Colonic mucosa (tissue), 4 donors: ENCODE measurements at places on chromosomes 5 and 9.
A peak's percentile ranks its signal among the peaks of the same experiment; 100 is the strongest.

DNA sequence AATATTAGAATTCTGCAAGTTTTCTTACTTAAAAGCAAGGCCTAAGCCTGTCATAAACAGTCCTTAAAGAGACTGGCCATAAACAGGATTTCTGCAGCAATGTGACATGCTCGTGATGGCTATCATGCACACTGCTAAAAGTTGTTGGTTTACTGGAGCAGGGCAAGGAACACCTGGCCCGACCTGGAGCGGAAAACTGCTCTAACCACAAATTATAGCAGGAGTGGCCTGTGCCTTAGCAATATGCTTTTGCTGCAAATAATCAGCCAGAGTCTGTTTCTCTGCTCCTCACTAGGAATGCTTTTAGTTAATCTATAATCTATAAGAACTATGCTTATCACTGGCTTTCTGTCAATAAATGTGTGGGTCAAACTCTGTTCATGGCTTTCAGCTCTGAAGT lies 322.9 kb upstream of the RPS23 start:
- peak; percentile 73 for DNase-seq

DNA sequence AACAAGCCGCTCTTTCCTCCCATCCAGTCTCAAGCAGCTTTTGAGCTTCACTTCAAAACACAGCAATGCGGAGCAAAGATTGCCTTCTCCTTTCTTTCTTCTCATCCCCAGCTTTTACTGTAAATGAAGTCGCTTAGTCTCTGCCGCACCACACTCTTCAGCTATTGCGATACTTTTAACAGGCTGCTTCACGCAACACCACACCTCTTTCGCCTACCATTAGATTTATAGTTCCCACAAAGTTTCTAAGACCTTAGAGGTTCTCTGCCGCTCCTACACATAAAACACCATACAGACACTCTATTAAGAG lies 711 bp downstream of the PGGT1B start:
- peak; percentile 29 for DNase-seq

DNA sequence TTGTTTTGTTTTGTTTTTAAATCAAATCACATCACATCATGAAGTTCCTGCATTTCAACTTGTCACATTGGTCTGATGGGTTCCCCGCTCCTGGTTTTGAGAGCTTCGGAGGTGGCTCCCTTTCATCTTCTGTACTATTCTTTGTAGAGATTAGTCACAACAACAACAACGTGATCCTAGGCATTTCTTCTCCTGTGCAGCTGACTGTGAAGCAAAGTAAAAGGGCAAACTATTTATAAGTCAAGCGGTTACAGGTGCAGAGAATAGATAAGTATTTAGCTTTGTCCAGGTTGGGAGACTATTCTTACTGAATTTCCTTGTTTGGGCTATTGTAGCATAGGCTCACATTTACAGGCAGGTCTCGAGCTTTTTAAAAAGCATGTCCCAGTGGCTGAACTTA lies 197.7 kb upstream of the CDKN2B start:
- no peak for DNase-seq

DNA sequence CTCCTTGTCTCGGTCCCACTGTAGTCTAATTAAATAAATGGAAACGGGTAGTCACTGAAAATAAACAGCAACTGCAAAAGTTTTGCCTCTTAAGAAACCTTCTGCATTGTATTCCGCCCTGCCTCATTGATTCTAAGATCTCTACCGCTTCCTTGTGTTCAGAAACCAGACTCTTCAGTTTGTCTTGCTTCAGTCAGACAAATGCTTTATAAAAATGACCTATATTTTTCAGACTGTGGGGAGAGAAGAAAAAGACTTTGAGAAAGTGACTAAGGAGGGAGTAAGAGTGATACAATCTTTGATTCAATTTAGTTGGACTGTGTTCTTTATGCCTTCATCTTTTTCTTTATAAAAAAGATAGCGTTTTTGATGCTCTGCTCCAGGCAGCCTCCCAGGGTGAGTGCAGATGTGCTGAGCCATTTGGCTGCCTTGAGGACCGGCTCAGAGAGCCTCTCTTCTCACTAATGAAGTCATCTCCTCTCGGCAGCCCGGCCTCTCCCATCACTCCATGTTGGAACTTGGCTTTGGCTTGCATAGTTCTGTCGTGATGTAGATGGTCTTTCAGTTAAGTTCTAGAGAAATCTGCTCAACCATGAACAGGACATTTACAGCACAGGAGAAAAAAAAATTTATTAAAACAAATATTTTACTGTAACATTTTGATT lies 4.0 kb upstream of the VCAN start:
- no peak for DNase-seq

DNA sequence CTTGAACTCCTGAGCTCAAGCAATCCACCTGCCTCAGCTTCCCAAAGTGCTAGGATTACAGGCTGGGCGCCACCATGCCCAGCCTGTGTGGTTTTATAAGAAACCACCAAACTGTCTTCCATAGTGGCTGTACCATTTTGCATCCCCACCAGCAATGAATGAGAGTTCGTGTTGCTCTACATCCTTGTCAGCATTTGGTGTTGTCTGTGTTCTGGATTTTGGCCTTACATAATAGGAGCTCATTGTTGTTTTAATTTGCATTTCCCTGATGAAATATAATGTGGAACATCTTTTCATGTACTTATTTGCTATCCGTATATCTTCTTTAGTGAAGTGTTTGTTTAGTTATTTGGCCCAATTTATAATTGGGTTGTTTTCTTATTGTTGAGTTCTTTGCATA lies 29.8 kb downstream of the PHF2 start:
- no peak for DNase-seq

- no peak for DNase-seq
These were observed 344.8 kb downstream of the MTRR start for GRCh38 chr5:8213701-8214240.

DNA sequence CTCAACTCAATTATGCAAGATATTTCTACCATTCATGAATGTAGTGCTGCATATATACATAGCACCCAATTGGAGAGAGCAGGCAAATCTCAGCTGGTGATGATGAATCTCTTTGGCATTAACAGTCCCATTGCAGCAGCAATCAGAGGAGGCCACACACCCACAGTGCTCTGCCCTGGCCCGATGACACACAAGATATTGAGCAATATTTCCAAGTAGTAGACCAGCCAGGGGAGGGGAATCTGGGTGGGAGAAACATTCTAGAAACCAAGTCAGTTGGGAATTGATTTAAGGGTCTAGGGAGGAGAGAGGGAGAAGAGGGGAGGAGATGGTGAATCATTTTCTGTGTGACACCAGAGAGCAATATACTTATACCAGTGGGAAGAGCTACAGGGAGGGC lies 14.9 kb upstream of the C5orf63 start:
- peak; percentile 29 for DNase-seq

- DNase-seq = no peak
These were observed 642.3 kb downstream of the PTPRD start for GRCh38 chr9:9970514-9970913.
